ENCODE measurements at places on chromosomes 3 and 15.

DNA sequence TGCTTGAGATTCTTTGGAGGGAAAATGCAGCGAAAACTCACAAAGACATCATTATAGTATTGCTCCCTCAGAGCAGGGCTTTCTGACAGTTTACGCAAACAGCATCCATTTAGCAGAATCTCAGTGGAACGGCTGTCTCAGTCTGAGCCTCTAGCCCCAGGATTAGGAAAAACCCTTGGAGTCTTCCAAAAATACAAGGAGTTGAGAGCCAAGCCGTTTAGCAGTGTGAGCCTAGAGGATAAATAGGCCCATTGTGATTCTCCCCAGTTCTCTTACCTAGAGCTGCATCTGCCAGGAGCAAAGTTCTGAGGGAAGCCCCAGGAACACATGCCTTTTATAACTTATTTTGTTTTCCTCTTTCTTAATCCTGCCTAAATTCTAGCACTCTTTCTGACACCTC, 359.6 kb downstream of the NTRK3 start:
- DNase-seq = no peak

- no peak for DNase-seq
Measured at GRCh38 chr15:60827492-60827891, 348.6 kb upstream of the ICE2 start.

GRCh38 chr3:140251678-140252077, 316.7 kb downstream of the CLSTN2 start:
- no peak for DNase-seq

- peak; percentile 35 for DNase-seq
Measured at GRCh38 chr3:12308517-12308916, 19.6 kb downstream of the PPARG start.

DNA sequence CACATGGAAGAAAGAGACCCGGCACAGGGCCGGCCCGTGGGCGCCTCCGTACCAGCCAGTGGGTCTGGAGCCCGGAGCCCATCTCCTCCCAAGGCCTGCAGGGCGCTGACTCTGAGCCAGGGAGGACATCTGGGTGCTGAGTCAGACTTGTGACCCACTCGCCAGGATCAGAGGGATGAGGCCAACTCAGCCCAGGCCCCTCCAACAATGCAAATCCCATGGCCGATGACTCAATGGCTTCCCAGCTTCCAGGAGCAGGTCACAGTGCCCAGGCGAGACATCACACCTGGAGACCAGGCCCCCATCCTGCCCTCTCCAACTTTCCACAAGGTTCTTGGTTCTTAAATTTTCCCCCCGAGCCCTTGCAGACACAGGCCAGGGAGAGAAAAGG, 95.1 kb downstream of the LRIG1 start:
- DNase-seq = peak; percentile 75

DNA sequence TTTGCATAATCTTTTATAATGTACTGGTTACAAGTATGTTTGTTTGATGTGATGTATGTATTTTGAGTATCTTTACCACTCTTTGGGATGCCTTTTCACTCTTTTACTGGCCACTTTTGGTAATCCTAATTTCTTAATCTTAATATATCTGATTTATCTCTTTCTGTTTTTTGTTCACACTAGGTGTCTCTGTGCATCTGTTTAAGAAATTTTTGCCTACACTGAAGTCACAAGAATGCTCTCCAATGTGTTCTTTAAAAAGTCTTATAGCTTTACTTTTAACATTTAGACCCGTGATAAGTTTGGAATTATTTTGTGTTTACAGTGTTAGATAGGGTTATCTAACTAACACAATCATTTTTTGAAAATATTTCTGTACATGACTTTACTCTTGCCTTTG, 659.1 kb downstream of the SI start:
- no peak for DNase-seq

All from amniotic stem cell (primary cell).